ENCODE measurements at places on chromosomes 3 and 15.

- no peak for DNase-seq
Measured at GRCh38 chr15:89091627-89092220, 3.5 kb downstream of the ABHD2 start.

DNA sequence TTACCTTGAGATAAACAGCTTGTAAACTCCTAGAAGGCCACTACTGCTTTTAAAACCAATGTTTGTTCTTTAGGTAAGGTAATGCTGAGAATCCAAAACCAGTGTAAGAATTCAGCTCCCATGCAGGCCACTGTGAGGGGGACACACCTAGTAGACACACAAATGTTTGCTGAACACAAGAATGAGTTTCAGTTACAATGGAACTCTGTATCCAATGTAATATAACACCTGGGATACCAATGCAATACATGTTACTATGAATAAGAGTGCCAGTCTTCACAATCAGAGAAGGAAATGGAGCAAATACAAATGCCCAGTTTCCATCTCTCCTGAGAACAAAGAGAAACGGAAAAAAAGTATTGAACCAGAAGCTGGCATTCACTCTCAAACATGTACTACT lies 65.9 kb downstream of the IGF2BP2 start:
- DNase-seq: no peak

- DNase-seq: no peak
Measured at GRCh38 chr15:77446840-77447390, 26.2 kb downstream of the HMG20A start.

- peak; percentile 97 for DNase-seq
Measured at GRCh38 chr15:87287156-87287555, 969.4 kb downstream of the NTRK3 start.

GRCh38 chr3:189714991-189715961 lies 84.1 kb downstream of the TP63 start:
- peak; percentile 91 for DNase-seq

DNA sequence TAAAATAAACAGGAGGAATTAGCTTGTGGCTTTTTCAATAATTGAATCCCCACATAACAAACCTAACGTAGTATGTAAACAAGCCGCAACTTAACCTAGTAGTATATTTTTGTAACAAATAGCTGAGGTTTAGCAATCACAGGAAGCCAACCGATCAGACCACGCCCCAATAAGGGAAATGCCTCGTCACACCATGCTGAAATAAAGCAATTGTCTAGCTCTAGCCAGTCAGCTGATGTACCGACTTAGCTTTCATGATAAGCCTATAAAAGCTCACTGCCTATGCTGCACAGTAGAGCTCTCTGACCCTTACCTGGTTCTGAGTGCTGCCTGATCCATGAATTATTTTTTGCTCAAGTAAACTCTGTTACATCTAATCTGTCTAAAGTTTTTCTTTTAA lies 208.9 kb downstream of the ROBO1 start:
- DNase-seq: peak; percentile 4

GRCh38 chr15:67542420-67543347 lies at the start of gene MAP2K5:
MAP2K5 (plus strand) TSS chr15:67542703; CDS start chr15:67543336, 633 bp downstream.
- peak; percentile 72 for DNase-seq

GRCh38 chr3:182889948-182890629 lies 90.2 kb downstream of the DCUN1D1 start:
- no peak for DNase-seq

GRCh38 chr3:12622335-12622734 lies 41.6 kb downstream of the RAF1 start:
- no peak for DNase-seq

- DNase-seq: no peak
Measured at GRCh38 chr15:35514759-35515158, 31.2 kb downstream of the DPH6 start.

GRCh38 chr3:138914870-138915502 lies 32.0 kb downstream of the FOXL2 start:
- peak; percentile 82 for DNase-seq

DNA sequence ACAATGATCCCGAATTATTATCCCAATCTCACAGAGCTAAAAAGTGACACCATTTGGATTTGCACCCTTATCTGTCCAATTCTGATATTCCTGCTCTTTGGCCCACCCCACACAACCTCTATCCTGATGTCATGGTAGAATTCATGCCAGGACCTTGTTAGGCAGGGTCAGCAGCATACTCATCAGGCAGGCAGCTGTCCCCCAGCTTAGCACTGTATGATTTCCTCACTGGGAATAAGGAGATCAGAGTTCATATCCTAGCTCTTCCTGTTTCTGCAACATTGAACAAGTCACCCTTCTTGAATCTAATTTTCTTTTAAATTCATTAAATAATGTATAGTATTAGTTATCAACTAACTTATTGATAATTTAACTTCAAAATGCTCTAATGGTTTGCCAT lies 12.0 kb upstream of the C3orf80 start:
- DNase-seq: no peak

DNA sequence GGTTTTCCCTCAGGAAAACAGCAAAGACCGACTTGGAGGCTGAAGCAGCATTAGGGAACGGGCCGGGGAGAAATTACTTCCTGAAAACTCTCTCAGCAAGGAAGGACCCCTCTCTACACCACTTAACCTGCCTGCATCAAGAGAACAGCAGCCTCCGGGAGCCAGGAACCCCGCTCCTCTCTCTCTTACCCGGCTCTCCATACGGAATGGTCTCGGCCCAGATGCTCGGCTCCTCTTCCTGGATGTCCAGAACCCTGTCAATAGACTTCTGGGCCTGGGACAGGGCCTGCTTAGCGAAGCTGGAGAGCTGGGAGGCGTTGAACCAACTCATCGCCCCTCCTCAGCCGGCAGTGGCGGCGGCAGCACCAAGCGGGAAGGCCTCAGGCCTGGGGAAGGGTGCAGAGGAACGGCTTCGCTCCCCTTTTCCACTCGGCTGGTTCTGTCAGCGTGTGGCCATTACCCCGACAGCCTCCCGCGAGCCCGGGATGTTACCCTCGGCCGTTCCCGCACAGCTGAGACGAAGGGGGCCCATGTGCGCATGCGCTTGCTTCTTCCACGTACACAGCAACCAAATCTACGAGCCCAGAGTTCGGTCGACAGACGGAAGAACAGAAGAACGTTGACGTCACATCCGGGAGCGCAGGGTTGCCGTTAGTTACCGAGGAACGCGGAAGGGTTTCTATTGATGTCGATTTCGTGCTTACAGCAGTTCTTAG lies at the start of gene TMF1:
Gene TMF1, minus strand, starts transcription at position 578 of the 716 bp plus-strand sequence. Its CDS starts 247 bp downstream, at position 331.
- peak; percentile 94 for DNase-seq

DNA sequence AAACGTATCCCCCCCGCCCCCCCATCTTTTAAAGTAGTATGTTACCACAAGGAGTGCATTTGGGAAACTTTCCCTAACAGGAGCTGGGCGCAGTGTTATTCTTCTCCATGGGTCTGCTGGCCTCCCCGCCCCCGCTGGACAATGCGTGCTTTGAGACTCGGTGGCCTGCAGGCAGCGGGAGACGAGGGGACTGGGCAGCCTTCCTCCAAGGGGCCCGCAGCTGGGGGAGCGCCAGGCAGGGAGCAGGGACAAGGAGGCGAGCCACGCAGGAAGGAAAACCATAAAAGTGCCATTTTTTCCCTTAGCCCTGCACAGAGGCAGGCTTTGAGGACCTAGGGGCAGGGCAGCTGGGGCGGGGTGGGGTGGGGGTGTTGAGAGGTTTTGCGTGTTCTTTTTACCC lies 14.1 kb downstream of the SOX2 start:
- DNase-seq: no peak

- peak; percentile 67 for DNase-seq
Measured at GRCh38 chr3:150439657-150440056, 31.6 kb downstream of the TSC22D2 start.

GRCh38 chr15:96058103-96058851 lies 272.2 kb upstream of the NR2F2 start:
- no peak for DNase-seq

DNA sequence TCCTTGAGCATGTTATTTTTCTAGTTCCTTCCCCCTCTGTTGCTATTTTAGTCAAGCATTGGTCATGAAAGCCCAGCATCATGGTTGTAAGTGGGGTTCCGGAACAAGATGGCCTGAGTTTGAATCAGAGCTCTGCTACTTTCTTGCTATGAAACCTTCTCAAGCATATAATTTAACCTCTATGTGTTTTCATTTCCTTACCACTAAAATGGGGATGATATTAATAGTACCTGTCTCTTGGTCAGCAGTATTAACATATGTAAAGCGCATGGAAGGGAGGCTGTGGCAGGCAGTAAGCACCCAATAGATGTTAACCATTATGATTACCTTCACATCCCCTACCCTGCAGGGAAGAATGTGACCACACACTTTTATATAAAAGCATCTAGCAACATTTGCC lies 14.3 kb upstream of the SPRED1 start:
- no peak for DNase-seq

DNA sequence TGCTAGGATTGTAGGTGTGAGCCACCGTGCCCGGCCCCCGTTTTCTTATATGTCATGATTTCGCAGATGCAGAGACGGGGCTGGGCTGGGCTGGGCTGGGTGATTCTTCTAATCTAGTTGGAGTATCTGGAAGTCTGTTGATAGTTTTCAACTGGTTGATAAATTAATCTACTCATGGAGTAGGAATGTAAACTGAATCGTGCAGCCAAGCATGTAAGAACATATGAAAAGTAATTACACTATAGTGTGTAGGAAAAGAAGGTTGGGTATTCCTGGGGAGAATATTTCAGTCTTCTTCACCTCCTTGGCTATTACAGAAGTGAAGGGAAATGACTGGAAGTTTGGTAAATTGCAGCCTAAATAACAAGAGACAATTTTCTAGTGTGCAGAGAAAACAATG lies 82.6 kb upstream of the MAGI1 start:
- peak; percentile 47 for DNase-seq

DNA sequence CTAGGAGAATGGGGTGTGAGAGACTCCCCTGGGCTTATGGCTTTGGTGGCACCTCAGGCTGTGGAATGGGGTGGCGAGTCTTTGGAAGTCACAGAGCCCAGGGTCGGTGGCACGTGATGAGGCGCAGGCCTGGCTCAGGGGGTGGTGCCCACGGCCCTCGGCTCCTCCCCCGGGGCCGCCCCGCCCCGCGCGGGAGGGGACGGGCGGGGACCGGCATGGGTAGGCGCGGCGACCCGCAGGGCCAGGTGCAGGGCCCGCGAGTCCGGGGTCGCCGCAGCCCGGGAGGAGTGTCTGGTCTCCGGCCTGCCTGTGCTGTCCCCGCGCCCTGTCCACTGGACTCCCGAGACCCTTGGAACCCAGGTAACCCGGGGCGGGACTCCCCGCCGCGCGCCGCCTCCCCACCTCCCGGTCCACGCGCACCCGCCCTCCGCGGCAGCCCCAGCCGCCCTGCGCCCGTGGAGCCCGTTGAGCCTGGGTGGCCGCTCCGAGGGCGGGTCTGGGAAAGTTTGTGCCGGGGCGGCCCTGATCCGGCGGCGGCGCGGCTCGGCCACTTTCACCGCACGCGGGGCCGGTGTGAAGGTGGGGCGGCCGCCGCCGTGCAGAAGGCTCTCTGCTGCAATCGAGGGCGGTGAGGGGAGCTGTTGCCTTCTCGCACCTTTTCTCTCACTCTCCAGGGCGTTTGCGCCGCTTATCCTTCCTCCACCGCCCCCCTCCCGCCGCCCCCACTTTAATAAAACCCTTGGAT lies at the start of gene PAQR5:
Gene PAQR5, plus strand, starts transcription at position 216 of the 745 bp plus-strand sequence. CDS start 61,169 bp downstream, outside the sequence.
- no peak for DNase-seq

GRCh38 chr3:20739814-20740213 lies 553.8 kb upstream of the SGO1 start:
- peak; percentile 13 for DNase-seq

DNA sequence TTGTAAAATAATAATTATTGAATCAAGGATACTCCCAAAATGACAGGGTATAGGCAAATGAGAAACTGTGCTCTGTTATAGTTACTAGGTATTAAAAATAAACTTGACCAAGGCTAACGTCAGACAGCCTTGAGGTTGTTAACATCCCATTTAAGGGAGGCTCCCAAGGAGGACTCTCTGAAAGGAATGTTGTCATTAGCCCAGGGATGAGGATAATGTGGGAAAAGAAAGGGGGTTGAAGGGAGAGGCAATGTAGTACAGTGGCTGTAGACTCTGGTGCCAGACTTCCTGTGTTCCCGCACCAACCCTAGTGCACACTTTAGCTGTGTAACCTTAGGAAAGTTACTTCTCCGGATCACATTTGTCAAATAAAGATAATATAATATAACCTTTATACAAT lies 47.0 kb upstream of the RARB start:
- no peak for DNase-seq

DNA sequence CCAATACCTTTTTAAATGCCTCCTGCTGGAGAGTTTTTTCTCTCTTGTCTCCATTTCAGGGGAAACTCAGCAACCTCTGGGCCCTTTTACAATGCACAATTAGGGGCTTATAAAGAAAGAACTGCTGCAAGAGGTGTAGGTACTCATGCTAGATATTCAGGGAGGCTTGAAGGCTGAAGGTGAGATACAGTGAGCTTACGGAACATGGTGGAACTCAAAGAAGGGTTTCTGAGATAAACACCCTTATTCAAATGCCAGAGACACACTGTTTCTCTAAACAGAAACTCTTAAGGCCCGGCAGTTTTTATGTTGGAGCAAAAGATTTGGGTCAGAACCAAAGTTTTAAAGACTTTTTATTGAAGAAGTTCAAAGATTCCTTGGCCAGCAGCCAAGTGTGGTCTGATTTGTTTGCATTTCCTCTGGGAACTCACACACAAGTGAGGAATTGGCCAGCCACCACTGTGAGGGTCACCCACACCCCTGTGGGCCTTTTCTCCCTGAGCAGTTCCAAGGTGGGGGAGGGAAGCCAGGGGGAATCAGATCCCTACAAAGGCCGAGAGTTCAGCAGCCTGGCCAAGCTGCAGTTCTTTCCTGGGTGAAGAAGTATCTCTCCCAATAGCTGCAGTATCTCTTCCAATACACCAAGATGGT lies 47.8 kb downstream of the TNFAIP8L3 start:
- peak; percentile 34 for DNase-seq

DNA sequence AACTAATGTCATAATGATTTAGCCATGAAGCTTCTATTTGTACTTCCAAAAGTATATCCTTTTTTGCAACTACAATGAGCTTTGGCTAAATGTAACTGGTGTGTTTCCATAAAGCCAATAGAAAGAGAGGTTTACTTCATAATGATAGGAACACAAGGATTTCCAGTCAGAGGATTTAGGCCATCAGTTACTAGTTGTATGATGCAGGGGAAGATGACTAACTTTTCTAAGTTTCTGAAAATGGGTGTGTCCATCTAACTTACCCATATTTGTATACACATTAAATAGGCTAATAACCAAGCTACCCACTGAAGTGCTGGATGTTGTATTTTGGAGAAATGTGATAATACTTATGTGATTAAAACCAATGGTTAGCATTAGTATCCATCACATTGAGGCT lies 55.7 kb downstream of the SLC4A7 start:
- no peak for DNase-seq

DNA sequence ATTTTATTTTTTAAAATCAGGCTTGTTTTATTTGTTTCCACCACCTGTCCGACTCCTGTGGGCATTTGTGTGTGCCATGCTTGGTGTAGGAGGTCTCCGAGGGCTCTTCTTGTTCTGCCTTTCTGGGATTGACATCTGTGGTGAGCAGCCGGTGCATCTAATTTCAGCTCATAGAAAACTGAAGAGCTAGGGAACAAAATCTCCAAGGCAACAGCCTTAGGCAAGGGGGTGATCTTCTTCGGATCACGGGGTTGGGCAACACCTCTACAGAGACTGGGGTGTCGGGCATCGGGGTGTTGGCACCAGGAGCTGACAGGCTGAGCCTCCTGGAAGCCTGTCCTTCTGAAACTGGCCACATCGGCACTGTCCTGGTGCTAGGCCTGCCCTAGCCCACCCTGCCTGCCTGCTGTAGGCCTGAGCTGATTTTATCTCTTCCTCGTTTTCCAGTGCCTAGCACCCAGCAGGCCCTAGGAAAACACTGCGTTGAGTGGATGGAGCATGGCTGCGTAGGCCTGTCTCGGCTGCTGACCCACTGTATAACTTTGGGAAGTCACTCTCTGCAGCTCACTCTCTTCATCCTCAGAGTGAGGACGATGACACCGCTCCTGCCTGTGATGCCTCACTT lies 10.3 kb downstream of the CHCHD6 start:
- no peak for DNase-seq

- peak; percentile 90 for DNase-seq
Measured at GRCh38 chr3:30659270-30660130, 53.1 kb downstream of the TGFBR2 start.
